Stimulated activated naive CD4-positive, alpha-beta T cell treated with Interleukin-2 at 50 U/mL for 16 hours (primary cell): ENCODE measurements at places on chromosomes 3 and 15.
A peak's percentile ranks its signal among the peaks of the same experiment; 100 is the strongest.

DNA sequence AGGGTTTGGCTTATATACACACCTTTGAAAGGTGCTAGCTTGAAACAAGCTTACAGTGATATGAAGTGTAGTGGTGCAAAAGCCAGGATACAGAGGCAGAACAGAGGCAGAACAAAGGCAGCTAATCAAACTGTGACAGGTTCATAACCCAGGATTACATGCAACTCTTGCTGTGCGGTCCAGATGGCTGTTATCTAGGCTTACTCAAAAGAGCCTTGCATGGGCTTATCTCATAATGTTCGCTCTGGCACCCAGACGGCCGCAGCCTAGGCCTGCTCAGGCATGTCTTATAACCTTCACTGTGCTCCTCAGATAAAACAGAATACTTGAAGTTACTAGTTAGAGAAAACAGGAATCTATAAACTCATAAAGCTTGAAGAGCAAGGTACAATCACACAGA, 22.8 kb upstream of the NOX5 start:
- DNase-seq = no peak

DNA sequence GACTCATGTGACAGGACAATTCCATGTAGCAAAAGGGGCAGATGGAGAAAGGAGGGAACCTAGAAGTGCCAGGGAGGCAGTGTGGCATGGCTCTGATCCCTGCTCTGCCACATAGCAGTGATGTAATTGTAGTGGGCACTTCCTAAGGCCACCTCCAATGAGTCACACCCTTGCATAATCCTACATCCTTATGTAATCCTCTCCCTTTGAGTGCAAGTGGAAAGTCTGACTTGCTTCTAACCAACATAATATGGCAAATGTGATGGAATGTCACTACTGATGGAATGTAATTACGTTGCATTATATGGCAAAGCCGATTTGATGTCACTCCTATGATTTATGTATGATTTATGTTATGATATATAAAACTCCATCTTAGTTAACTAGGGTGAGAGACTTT, 72.9 kb upstream of the ATP2C1 start:
- DNase-seq = no peak

GRCh38 chr3:17913359-17913758, 170.9 kb upstream of the TBC1D5 start:
- DNase-seq = no peak

- DNase-seq = no peak
Measured at GRCh38 chr3:136836511-136837156, 17.7 kb downstream of the SLC35G2 start.

GRCh38 chr15:39936187-39936586, 2.3 kb downstream of the EIF2AK4 start:
- DNase-seq = no peak

- DNase-seq = no peak
Measured at GRCh38 chr3:122966045-122966444, 61.5 kb downstream of the SEMA5B start.

DNA sequence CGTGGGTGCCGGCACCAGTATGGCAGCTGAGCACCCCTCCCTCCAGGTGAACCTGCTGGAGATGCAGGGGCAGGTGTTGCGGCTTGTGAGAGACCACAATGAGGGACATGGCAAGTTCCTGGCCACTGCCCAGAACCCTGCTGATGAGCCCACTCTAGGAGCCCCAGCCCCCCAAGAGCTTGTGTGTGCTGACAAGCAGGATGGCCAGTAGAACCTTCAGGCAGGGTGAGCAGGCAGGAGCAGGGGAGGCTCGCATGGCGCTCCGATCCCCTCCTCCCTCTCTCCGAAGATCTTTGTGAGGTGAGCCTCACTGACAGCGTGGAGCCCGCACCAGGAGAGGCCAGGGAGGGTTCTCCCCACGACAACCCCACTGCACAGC, 29.8 kb downstream of the NGRN start:
- no peak for DNase-seq

GRCh38 chr3:153889905-153890334, 231.3 kb upstream of the ARHGEF26 start:
- DNase-seq = no peak

DNA sequence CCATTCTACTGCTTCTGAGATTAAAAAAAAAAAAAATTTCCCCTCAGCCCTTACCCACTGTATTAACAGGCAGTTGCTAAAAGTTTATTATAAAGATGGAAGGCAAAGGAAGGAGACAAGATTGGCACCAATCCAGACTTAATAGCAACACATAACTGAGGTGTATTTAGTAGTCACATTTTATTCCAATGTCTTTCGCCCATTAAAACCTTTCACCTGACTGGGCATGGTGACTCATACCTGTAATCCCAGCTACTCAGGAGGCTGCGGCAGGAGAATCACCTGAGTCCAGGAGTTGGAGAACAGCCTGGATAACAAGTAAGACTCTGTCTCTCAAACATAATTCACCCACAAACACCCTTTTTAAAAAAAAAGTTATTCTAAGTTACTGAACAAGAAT, 4.4 kb downstream of the ACAP2 start:
- no peak for DNase-seq

- no peak for DNase-seq
Measured at GRCh38 chr3:192082730-192083660, 622.0 kb downstream of the PYDC2 start.

DNA sequence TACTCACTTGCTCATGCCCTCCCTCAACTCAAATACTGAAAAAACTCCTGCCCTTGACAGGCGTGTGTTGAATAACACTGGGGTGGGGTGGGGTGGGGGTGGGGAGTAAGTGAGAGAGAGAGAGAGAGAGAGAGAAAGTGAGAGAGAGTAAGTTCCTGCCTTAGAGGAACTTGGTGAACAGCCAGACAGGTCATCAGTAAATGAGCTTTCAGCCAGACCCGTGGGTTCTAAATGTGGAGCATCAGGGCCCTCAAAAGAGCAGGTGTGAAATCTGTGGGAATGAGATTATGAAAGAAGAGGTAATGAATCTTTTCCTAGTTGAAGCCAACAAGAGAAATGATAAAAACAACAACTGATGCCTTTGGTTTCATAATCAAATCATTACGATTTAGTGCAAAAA, 134.4 kb upstream of the FAM3D start:
- DNase-seq = no peak

DNA sequence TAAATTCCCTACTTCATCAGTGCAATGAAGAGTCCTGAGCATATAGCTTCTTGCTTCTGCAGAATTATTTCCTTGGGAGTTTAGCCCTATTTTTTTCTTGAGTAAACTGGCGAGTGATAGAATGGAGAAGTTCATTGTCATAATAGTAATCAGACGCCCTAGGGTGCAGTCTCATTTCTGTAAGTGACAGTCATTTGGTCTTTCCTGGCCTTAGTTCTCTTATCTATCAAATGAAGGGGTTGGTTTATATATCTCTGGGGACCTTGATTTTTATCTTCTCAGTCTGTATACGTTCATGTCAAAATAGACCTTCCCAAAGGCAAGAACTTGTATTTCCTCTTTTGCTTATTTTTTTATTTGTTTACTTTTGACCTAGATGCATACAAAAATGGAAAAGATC, 9.9 kb upstream of the ALPK3 start:
- DNase-seq = no peak

DNA sequence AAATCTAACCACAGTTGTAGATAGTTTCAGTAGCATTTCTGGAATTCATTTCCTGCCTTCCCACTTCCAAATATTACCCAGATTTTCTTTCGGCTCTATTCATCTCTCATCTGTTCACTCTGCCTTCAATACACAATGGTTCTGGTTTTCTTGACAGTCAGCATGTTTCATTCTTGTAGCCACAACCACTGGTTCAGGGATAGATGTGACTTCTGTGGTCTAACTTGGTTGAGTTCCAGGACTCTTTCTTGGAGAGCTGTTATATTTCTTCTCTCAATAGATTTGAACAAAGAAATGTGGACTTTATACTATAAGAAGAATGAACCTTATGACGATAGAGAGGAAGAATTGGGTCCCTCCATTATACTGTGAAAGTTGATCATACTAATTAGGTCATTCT, 228.8 kb downstream of the NSUN3 start:
- no peak for DNase-seq

GRCh38 chr3:177300842-177301241, 103.6 kb upstream of the TBL1XR1 start:
- DNase-seq = no peak

GRCh38 chr3:155872904-155873646, 2.6 kb downstream of the GMPS start:
- no peak for DNase-seq

GRCh38 chr3:134910026-134910425, 115.0 kb downstream of the EPHB1 start:
- no peak for DNase-seq

GRCh38 chr3:181753391-181753790, 41.7 kb downstream of the SOX2 start:
- DNase-seq = no peak

DNA sequence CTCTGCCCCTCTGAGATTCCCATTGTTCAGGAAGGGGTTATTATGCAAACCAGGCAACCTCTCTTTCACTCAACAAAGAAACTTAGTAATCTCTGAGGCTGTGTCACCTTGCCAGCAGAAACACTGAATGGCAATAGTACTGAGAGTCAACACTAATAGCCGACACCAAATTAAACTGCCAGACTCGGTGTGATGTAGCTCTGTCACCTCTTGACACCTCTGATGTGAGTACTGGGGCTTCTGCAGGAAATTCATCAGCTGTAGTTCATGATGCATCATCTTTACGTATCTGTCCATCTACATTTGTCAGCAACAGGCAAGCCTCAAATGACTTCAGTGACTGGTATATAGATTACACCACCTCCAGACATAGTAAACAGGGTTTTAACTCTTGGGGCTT, 65.0 kb upstream of the ONECUT1 start:
- DNase-seq = no peak

DNA sequence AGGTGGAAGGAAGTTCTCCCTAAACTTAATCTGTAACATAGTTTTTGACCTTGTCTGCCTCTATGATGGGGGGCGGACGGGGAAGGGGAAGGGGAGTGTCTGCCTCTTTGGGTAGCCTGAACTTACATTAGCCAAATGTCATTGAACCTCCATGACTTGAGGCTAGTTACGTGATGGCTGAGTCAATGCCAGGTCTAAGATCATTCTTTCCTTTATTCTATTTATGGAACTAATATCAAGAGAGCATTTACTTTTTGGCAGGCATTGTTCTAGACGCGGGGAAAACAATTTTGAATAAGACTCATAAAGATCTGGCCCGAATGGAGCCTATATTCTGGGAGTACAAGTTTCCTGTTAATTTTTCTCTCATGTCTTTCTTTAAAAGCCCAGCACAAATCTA, 340.7 kb upstream of the C2CD4B start:
- DNase-seq = no peak

DNA sequence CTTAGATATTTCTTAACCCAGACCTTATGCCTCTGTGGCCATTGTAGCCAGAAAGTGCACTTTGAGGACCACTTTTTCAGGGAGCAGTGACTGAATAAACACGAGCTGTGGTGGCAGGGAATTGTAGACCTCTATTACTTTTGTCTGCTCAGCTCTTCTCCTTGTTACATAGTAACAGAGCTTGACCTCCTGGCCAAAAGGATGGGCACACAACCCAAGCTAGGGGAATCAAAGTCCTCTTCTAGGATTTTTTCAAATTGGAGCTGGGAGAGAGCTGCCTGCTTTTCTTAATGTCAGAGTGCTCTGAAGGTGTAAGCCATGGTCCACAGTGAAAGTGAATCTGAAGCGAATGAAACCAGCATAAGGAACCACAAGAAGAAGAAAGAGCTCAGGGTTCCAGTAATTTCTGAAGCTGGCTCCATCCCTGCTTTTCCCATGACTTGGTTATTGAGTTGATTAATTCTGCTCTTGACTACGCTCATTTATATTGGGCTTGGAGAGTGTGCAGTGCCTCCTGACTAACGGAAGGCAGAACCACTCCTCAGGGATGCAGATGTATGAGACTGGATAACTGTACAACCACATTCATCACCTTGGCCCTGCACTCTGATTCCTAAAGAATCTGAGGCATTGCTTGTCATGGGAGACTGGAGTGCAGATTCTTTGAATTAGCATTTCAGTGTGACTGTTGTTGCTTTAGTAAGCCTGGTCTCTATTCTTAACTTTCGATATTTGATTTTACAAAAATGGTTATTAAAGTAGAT, 60.9 kb downstream of the TLNRD1 start:
- no peak for DNase-seq

GRCh38 chr3:18420555-18420954, 4.6 kb downstream of the SATB1 start:
- DNase-seq = no peak

DNA sequence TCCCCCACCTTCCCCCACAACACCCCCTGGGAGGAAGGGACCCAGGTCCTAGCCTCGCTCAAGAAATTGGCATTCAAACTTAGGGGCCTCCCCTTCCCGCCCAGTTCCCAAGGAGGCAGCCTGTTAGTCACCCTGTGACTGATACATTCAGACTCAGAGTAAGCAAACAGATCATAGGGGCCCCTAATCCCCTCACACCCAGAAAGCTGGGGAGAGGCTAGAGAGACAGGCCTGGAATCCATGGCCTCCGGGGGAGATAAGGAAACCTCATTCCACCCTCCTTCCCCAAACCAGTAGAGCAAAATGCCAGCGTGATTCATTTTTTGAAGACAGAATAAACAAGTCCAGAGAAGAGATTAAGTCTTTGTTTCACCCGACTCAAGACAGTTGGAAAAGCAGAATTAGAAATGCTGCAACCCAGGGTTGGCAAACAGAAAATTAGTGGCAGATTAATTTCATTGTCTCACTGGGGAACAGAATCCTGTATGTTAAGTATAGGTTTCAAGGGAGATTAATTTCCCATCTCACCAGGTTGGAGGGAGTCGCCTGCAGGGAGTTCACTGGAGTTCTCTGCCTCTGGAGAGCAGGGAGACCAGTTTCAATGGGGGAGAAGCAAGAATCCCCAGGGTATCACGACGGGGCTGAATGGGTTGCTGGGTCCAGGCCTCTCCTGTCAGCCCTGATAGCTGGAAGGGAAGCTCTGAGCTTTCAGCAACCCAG, 268.3 kb downstream of the UACA start:
- peak; percentile 43 for DNase-seq

DNA sequence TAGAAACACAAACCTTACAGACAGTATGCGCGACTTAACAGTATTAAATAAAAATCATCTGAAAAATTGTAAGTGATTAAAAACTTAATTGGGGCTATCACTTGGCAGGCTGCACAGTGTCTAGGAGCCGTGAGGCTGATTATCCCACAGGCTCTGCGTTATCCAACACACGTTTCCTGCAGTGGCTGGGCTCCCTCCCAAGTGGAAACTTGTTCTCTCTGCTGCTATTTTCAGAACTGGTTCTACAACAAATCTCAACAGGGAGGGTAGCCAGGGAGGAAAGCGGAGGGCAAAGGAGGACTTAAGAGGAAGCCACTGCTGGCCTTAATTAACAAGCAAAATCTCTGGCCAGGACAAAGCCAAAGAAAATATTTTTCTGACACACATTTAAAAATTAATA, 555.2 kb downstream of the MAGI1 start:
- DNase-seq = no peak

GRCh38 chr15:37031198-37031597, 69.2 kb downstream of the MEIS2 start:
- DNase-seq = no peak

DNA sequence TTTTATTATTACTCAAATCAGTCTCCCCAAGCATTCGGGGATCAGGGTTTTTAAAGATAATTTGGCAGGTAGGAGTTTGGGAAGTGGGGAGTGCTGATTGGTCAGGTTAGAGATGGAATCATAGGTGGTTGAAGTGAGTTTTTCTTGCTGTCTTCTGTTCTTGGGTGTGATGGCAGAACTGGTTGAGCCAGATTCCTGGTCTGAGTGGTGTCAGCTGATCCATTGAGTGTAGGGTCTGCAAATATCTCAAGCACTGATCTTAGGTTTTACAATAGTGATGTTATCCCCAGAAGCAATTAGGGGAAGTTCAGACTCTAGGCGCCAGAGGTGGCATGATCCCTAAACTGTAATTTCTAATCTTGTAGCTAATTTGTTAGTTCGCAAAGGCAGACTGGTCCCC, 20.6 kb upstream of the TRANK1 start:
- DNase-seq = no peak

- no peak for DNase-seq
Measured at GRCh38 chr3:100880072-100880471, 113.1 kb downstream of the ABI3BP start.
